Bronchus fibroblast of lung (primary cell): ENCODE measurements at places on chromosomes 7 and 10. TPM values are rescaled to one million over a fixed set of nuclear protein-coding genes. Genes with fewer than 3 reads are reported as not detected.

The AEBP1 gene
- 31.1 and 37.2 TPM in 2 replicates for total RNA-seq

The SEMA3E gene
- 0.45 and 0.50 TPM in 2 replicates for total RNA-seq

The NXPH1 gene
- total RNA-seq, result not detected in 2 replicates

The GLI3 gene
- 2.9 and 3.3 TPM in 2 replicates for total RNA-seq

The ZNF853 gene
- 4.0 and 4.8 TPM in 2 replicates for total RNA-seq

The DOCK4 gene
- total RNA-seq, result 5.9 and 7.4 TPM in 2 replicates

The ZWINT gene
- 60.7 and 74.3 TPM in 2 replicates for total RNA-seq

The APBB1IP gene
- not detected in 2 replicates for total RNA-seq

The MEOX2 gene
- total RNA-seq, result 1.5 and 1.9 TPM in 2 replicates

The SRRM3 gene
- total RNA-seq, result 1.3 and 1.8 TPM in 2 replicates

The OR13A1 gene
- total RNA-seq, result not detected in 2 replicates

The CABCOCO1 gene
- total RNA-seq, result 0.34 and 1.3 TPM in 2 replicates

The XRCC2 gene
- total RNA-seq, result 3.1 and 3.5 TPM in 2 replicates

The FGFBP3 gene
- 1.3 and 2.2 TPM in 2 replicates for total RNA-seq

The STAM gene
- 14.6 and 15.5 TPM in 2 replicates for total RNA-seq

The MACC1 gene
- under 0.01 TPM in 2 replicates for total RNA-seq

The NRBF2 gene
- 13.1 and 17.3 TPM in 2 replicates for total RNA-seq

The LIPN gene
- not detected in 2 replicates for total RNA-seq

The GIMAP7 gene
- not detected in 2 replicates for total RNA-seq

The CDC14C gene
- total RNA-seq, result not detected in 2 replicates

The FFAR4 gene
- not detected in 2 replicates for total RNA-seq

The GOLGA7B gene
- total RNA-seq, result under 0.01 TPM in 1 of 2 replicates, not detected in the other
